Posterior vena cava (tissue), 2 donors: ENCODE measurements at places on chromosomes 7 and 10. TPM values are rescaled to one million over a fixed set of nuclear protein-coding genes. Genes with fewer than 3 reads are reported as not detected.
A peak's percentile ranks its signal among the peaks of the same experiment; 100 is the strongest.

- DNase-seq: no peak
Measured at GRCh38 chr7:776992-777727, 50.1 kb upstream of the PRKAR1B start.

DNA sequence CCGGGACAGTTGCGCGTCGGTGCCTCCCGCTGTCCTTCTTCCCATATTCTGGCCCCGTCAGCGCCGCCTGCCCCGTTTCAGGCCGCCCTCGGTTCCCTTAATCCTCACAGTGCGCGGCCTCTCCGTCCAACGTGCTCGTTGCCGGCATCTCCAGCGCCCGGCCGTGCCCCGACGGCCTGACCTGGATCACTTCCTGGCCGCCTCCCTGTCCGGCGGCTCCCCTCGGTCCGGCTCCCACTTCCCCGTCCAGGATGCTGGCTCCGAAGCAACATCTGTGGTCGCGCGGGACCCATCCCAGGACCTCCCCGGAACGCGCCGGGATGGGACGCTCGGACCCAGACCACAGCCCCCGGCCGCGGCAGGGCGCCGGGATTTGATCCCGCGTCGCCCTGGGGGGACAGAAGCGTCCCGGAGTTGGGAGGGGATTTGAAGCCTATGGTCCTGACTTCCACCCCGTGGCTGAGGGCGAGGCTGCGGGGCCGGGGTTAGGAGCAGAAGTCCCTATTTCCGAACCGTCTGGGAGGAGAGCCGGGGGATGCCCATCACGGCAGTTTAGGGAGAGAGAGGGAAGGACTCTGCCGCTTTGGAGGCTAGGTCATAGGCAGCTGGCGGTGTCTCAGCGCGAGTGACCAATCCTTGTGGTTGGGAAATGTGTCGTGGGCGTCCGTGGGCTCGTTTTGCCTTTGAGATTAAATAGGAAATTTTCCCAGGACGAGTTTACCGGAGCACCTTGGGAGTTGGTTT, 53.8 kb downstream of the KCTD7 start:
- peak; percentile 85 for DNase-seq

DNA sequence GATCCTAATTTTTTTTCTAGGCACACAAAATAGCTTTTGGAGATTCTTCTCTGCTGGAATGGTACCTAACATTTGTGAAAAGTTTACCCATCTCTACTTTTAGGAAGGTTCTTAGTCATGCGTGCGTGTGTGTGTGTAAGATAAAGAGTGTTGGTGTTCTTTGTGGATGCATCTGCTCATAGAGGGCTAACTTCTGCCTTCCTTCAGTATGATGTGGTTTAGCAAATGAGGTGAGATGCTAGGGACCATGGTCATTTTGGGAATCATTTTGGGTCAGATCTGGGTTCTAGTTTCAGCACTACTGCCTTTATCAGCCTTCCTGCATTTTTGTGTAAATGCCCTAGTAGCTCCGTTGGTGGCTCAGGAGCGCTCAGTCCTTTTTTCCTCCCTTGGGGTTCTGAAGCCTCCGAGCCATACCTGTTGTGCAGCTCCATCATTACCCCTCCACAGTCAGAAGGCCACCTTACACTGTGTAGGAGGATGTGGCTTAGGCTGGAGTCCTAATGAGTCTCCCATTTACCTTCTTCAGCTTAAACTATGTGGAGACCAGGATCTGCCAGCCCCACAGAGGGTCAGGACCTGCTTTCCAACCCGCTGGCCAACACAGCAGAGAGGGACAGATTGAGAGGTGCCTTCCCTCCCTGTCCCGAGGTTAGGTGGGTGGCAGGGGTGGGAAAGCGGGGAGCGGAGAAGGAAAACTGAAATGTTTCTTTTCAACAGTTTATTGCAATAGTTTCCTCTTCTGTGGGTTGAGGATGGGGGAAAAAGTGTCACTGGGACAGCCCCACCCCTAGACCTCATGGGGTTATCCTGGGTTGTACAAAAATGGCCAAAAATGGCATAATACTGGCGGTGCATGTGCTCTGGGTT, 31.2 kb downstream of the TSPAN14 start:
- DNase-seq: no peak

GRCh38 chr7:105705427-105705826, 124.1 kb upstream of the EFCAB10 start:
- DNase-seq: no peak

The POLR2J2 gene
- total RNA-seq: 7.5 TPM

DNA sequence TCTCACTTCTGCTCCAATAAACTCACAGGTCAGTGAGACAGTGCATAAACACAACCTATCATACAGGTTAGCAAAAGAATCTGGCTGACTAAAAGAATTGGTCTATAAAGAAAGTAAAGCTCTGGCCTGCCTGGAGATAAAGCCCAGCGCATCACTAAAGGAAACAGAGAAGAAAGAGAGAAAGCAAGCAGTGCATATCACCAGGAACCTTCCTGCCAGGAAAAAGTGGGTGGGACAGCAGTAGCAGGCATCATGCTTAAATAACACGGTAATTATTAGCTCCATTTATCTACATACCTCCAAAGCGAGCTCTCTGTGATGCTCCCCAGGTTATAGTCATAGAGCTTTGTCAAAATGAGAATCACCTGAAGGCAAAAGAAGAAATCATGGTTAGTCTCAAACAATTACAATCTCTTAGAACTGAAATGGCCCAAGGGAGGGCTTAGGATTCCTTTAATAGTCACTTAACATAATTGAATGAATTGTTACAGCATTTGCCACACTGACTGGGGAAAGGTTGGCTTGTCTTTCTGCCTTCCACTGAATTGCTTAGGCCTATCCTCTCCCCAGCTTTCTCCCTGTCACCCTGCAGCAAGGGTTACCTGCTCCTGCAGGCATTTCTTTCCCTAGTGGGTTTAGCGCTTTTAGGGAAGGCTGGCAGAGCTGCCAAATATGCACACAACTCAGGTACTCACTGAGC, 208.1 kb downstream of the SORCS1 start:
- DNase-seq: no peak

DNA sequence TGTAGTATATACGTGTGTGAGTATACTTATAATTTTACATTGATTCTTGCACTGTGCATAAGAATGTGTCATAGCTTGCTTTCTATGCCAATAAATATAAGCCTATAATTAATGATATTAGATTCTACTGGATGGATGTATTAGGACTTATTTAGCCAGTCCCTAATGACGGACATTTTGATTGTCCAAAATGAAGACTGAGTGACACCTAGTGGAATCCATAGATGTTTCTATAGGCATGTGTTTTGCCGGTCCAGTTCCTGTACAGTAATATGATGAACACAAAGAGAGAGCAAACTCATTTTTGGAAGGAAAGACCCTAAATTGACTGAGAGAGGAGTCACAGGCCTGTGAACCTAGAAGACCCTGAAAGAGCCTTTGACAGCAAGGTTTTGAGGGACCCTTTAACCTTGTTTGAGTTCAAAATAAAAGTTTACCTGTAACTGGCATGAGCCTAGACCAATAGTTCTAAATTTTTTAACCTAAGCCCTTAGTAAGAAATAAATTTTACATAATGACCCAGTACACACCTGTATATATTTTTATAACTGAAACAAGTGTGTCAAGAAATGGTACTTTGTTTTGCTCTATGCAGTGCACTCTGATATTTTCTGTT, 42.4 kb upstream of the AGBL3 start:
- no peak for DNase-seq

GRCh38 chr7:77316219-77316978, 99.8 kb downstream of the GSAP start:
- DNase-seq: no peak

DNA sequence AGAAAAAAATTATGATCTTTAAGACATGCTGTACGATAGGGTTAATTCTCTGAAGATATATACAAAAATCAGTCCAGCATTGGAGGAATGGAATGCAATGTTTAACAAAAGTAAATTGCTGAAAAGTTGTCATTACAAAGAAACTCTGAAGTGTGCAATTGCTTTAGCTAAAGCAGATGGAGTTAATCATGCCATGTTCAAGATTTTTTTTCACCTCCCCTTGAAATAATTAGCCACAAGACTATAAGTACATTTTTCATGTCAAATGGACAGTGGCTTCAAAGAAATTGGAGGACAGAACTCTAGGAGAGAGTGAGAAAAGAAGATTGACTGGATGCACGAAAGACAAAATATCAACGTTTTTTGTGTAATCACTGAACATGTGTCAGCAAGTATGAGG, 63.1 kb upstream of the MEOX2 start:
- DNase-seq: no peak

The ABCA13 gene
- total RNA-seq: 0.19 TPM

- no peak for DNase-seq
Measured at GRCh38 chr10:45433716-45434469, 59.9 kb downstream of the ALOX5 start.

DNA sequence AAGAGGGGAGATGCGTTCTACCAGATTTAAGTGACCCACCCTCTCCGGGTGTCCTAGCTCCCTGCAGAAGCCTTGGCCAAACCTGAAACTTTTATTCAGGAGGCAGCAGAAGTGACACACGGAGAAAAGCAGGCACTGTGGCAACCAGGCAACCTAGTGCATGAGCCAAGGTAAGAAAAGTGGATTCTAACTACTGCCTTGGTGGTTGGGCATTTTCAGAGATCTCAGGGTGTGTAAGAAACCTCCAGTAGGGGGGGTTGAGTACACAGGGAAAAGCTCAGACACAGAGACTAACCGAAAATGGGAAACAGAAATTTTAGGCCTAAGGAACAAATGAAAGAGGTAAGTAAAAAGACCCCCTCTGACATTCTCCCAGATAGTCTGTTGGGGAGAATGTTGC, 645.7 kb downstream of the ANKRD7 start:
- no peak for DNase-seq

- DNase-seq: no peak
Measured at GRCh38 chr10:4944841-4945240, 18.4 kb upstream of the AKR1C1 start.

DNA sequence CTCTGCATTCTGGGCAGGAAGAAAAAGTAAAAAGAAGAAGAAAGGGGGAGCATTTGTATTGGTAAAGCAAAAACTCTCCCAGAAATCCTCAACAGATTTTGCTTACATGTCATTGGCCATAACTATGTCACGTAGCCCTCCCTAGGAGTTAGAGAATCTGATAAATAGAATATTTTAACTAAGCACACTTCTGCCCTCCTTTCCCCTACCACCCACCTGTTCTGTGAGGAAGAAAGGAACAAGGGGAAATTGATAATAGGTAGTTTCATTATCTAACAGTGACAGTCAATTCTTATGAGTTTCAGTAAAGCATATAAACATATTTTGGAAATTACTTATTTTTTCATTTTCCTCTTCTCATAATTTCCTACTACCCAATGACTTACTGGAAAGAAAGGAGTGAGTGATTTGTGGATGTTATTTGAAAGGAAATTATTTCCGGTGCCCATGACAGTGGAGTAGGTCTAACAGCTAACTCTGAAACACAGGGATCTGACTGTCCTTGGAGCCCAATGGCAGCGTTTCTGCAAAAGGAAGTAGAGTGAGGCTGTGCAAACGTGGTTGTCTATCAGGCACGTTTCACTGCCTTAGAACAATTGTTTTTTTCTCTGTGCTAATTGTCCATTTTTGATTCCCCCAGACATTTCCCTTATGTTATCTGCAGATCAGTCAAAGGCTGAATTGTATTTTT, 128.6 kb upstream of the MDFIC start:
- no peak for DNase-seq

DNA sequence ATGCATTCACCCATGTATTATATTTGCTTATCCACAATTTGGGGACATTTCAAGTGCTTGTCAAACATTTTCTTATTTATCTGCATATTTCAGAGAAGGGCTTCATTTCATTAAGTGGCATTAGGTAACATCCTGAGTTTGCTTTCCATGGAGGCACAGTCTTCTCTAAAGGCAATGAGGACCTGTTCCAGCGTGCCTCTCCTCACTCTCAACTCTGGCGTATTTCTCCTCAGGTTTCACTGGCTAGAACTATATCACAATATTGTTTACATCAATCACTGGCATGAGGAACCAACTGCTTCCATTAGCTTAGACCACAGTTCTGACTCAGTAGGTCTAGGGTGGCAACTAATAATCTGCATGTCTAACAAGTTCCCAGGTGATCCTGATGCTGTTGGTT, 177.2 kb downstream of the TAX1BP1 start:
- no peak for DNase-seq

- DNase-seq: no peak
Measured at GRCh38 chr10:131996466-131997365, 15.0 kb upstream of the BNIP3 start.

- no peak for DNase-seq
Measured at GRCh38 chr7:135341049-135341448, 107.4 kb downstream of the STRA8 start.

GRCh38 chr10:95729323-95730055, 26.5 kb upstream of the ENTPD1 start:
- no peak for DNase-seq

DNA sequence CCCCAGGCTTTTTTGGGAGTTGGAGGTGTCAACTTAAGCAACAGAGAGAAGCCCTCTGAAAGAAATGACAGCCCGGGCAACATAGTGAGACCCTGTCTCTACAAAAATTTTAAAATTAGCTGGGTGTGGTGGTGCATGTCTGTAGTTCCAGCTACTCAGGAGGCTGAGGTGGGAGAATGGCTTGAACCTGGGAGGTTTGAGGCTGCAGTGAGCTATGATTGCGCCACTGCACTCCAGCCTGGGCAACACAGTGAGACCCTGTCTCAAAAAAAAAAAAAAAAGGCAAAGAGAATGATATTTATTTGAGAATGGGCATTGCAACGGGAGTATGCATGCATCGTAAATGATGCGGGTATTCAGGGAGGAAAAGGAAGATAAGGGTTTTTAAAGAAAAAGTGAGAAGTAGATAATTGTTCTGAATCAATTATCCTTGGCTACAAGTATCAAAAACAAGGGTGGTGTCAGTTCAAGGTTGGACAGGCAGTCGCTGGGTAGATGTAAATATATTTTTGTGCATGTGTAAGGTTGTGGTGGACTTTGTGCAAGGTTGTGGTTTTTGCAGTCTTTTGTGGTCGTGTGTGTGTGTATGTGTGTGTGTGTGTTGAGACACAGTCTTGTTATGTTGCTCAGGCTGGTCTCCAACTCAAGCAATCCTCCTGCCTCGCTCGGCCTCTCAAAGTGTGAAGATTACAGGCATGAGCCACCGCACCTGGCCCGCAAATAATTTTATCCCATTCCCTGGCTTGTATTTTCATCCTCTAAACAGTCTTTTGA, 65.6 kb downstream of the COL26A1 start:
- DNase-seq: no peak

The GPER1 gene
- total RNA-seq: 5.5 TPM

DNA sequence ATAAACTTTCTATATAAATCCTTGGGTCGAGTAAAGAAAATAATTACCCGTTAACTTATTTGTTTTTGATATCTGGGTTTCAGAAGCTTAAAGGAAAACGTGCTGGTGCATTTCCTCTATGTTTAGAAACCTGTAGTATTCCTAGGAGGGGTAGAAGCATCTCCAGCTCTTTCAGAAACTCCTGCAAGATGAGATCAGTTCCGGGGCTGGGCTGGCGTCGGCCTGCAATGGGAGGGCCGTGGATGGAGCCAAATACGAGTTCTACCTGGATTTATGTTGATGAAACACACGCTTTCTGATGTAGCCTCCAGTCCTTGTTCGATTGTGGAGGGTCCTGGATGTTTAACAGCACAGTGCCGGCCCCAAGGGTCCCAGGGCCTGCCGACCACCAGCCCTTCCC, 35.8 kb upstream of the DIP2C start:
- DNase-seq: no peak

The RAB11FIP2 gene
- 33.4 TPM for total RNA-seq

- DNase-seq: peak; percentile 89
Measured at GRCh38 chr7:22445140-22445743, 54.7 kb downstream of the STEAP1B start.

- no peak for DNase-seq
Measured at GRCh38 chr10:71756311-71757191, 16.8 kb downstream of the VSIR start.
